ENCODE measurements at places on chromosomes 7 and 10.

GRCh38 chr7:17912050-17912449 lies 28.2 kb downstream of the SNX13 start:
- DNase-seq: no peak

GRCh38 chr10:103042908-103043307 lies 124.8 kb downstream of the CNNM2 start:
- DNase-seq: no peak

- DNase-seq: no peak
Observed at GRCh38 chr7:119974972-119975371, 298.0 kb upstream of the KCND2 start.

GRCh38 chr10:126736727-126737126 lies 66.2 kb upstream of the C10orf90 start:
- no peak for DNase-seq

DNA sequence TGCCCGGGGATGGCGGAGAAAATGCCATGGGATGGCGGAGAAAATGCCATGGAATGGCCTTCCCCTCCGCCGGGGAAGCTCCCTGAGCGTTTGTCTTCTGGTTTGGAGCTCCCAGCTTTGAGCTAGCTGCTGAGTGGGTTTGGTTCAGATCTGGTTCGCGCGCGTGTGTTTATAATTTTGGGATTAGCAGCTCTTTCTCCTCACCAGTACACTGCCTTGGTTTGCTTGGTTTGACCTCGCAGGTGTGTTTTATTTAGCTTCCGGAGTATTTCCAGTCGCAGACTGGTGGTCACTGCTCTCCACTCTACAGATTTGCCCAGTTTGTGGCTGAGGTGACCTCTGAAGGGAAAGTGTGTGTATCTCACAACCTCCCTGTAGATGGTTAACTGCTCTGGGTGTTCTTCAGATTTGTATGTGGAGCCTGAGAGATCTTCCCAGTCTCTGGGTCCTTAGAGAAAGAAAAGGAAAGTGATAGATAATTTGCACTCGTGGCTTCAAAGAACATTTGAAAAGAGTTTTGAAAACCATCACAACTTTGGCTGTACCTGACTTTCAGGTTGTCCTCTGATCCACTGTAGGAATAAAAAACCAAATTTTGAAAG lies 597 bp downstream of the ZNF277 start:
- DNase-seq: no peak

DNA sequence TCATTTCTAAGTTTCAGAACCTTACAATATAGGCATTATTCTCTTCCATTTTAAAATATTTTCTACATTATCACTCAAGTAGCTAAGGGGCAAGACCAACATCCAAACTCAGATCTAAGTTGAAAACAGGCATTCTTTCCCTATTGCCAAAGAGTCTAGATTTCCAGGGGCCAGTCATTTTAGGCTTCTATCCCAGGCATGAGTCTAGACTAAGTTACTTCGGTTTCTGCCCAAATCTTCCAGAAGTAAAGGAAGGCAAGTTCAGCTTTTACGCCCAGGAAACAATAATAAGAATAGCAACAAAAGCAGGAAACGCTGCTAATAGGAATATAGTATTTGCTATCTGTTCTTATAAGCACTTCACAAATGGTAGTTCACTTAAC lies 189.9 kb downstream of the DGKI start:
- no peak for DNase-seq

- no peak for DNase-seq
Observed at GRCh38 chr10:15898046-15898445, 37.7 kb upstream of the MINDY3 start.

DNA sequence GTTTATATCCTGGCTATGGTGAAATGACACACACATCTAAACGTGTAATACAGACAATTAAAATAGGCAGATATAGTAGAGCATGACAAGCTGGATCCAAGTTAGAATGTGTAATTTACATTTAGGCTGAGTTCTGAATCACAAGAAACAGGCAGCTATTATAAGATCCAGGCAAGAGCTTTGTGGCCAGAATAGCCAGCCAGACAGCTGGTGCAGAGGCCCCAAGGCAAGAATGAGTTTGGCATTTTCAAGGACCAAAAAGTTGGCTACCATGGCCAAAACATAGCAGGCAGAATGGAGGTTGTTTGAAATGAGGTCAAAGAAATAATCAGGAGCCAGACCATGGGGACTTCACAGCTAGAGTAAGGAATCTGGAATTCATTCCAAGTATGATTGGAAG lies 281.7 kb downstream of the MTERF1 start:
- DNase-seq: no peak

DNA sequence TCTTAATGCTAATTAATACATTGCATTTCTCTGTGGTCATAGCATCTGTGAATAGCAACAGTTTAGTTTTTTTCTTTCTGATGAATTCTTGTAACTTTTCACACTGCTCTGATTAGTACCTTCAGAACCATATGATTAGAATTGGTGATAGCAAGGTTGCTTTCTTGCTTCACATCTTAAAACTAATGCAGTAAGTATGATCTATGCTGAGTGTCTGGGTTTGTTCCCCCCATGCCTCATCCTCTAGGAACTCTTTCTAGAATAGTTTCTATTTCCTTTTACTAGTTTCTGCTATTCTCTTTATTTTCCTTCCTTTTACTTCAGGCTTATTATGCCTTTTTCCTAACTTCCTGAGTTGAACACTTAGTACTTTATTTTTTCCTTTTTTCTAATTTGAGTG lies 32.4 kb downstream of the TES start:
- no peak for DNase-seq

DNA sequence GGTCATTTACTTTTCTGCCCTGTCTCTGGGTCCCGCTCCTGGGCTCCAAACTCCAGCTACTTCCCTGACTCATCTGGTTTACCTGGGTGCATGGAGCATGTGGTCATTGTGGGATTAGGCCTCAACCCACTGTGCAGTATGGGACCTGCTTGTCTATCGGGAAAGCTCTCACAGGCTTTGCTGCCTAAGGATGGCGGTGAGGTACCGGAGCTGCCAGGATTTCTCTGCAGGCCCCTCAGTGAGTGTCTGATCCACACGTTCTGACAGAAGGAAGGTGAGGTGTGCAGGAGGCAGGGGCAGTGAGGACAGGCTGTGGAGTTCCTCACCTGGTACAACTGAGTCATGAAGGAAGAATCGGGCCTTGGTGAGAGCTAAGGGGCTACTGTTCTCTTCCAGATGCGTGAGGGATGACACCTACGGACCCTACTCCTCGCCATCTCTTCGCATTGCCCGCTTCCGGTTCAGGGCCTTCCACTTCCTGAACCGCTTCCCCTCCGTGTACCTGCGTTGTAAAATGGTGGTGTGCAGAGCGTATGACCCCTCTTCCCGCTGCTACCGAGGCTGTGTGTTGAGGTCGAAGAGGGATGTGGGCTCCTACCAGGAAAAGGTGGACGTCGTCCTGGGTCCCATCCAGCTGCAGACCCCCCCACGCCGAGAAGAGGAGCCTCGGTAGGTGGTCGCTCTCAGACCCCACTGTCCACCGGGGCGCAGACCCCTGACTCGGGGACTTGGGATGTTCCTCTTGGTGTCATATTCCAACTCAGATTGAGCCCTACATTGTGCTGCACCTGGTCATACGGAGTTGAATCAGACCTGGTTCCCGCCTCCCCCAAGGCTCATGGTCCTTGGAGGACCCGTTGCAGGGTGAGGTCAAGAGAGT lies 56.7 kb downstream of the C10orf120 start:
- DNase-seq: no peak

DNA sequence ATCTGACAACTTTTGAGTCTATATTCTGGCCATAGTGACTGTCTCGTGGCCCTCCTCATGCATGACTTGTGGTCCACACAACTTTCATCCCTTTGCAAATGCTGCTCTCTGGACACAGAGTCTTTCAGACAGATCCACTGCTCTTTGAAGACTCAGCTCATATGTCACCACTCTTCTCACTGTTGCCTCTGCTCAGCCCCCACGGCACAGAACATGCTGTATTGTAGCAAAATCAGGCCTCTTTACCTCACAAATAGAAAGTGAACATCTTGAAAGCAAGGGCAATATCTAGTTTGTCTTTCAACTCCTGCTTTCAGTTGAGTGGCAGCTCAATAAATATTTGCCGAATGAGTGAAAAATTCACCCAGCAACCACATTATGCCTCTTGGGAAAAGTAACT lies 443.5 kb downstream of the NRG3 start:
- DNase-seq: no peak

DNA sequence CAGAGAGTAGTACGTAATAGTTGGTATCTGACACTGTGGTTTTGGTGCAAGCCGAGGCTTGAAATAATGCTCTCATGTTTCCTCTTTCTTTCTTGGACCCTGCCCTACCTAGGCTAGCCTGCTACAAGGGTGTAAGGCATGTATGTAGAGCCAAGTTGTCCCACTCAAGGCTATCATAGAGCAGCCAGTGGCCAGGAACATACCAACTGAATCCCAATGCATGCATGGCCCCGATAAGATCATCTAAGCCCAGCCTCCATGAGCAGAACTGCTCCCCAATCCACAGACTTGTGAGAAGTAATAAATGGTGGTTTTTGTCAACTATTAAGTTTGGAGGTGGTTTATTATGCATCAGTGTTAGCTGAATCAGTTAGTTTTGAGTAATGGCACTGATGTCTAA lies 250.2 kb downstream of the SH2D4B start:
- DNase-seq: no peak

- DNase-seq: no peak
Observed at GRCh38 chr7:33511778-33512177, 382.4 kb downstream of the BBS9 start.

- no peak for DNase-seq
Observed at GRCh38 chr7:139667377-139667776, 110.4 kb downstream of the HIPK2 start.

- no peak for DNase-seq
Observed at GRCh38 chr7:92835261-92835850, 1.0 kb downstream of the CDK6 start.

DNA sequence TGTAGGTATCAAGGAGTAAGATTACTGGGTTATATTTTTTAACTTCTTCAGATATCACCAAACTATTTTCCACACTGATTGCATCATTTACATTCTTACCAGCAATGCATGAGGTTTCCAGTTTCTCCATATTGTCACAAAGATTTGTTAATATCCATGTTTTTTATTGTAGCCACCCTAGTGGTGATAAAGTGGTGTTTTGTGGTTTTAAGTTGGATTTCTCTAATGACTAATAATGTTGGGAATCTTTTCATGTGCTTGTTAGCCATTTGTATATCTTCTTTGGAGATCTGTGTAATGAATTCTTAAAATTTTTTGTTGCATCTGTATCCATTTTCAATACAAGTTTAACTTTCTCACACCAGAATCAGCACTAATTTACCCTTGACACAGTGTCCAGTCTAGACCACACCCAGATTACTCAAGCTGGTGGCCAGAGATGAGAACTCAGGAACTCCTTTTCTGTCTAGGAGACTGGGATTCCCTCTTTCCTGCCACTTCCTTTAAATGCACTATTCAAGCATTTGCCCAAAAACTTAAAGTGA lies 67.0 kb upstream of the PLXDC2 start:
- no peak for DNase-seq

DNA sequence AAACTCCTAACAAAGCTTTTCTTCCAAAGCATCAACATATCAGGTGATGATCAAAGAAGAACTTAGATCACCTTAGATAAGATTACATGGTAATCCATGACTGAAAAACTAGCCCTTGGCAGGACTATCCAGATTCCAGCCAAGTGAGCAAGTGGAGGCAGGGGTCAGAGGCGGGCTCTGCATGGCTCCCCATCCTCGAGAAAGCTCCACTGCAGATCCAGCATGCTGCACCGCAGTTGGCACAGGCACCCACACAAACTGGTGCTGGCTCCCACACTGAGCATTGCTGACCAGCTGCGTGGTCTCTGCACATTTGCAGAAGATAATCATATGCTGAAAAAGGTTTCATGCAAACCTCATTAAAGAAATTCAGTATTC lies 10.1 kb downstream of the PSAP start:
- no peak for DNase-seq

DNA sequence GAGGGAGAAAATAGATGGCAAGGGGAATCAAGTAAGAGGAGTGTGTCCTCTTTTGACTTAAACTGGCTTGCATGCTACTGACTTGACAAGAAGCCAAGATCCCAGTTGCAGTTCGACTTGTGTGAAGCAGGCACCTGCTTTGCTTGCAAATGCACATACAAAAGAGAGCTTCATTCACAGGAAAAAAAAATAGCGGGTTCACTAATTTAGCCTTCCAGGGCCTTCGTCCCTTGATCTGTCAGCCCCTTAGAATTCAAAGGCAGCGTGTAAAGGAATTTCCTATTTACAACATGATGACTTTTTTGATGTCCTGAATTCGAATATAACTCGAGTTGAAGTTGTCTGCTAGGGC lies 192.1 kb downstream of the CELF2 start:
- no peak for DNase-seq

DNA sequence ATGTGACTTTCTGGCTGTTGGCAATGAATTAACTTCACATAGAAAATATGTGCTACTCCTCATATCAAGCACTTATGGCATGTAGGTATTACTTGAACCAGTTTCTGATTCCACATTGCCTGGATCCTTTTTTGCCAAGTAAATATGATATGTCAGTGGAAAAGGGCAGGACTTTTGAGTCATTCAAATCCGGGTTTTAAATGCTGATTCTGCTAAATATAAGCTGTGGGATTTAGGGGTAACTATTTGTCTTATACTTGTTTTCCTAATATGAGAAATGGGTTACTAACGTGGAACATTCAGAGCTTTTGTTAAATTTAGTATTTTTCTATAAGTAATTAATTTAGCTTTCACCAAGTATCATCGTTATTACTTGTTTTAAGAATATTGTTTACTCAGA lies 108.0 kb upstream of the HGF start:
- DNase-seq: no peak

GRCh38 chr7:31744294-31744874 lies 57.4 kb downstream of the PPP1R17 start:
- DNase-seq: no peak

DNA sequence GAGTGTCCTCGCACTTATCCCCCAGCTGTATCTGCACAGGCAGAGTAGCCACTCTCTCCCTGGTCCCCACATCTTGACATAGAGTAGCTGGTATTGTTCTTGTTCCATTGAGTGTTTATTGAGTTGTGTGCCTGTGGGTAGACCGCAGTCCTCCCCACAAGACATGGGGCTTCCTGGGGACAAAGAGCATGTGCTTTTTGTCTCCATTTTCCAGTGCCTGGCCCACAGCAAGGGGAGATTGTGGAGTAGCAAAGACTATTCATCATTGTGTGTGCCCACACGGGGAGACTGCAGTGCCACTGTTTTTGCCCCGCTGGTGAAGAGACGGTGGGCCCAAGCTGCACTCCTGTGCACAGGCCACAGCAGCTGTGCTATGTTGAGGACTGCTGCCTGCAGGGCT lies 63.5 kb downstream of the FRMPD2 start:
- DNase-seq: no peak

DNA sequence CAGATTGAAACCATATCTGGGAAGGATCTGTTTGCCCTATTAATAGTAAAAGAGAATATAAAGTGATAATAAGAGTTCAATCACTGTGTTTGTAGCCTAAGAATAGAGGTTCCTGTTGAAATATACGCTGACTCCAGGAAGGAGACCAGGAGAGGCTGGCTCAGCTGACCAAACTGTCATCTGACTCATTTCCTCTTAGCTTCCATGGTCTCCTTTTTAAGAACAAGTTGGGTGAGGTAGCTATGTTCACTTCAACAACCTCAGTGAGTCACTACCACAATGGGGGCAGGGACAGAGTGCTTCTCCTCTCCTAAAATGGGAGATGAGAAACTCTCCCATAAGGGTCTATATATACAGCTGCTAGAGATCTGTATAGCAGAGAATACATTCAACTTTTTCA lies 543.3 kb downstream of the CALN1 start:
- DNase-seq: no peak

Data from stimulated activated CD4-positive, alpha-beta T cell treated with anti-CD3 and anti-CD28 coated beads, TNF-alpha, amount 100 ng/mL, for 1 hour (primary cell).